ENCODE measurements at places on chromosomes 5 and 9. TPM values are rescaled to one million over a fixed set of nuclear protein-coding genes. Genes with fewer than 3 reads are reported as not detected.

DNA sequence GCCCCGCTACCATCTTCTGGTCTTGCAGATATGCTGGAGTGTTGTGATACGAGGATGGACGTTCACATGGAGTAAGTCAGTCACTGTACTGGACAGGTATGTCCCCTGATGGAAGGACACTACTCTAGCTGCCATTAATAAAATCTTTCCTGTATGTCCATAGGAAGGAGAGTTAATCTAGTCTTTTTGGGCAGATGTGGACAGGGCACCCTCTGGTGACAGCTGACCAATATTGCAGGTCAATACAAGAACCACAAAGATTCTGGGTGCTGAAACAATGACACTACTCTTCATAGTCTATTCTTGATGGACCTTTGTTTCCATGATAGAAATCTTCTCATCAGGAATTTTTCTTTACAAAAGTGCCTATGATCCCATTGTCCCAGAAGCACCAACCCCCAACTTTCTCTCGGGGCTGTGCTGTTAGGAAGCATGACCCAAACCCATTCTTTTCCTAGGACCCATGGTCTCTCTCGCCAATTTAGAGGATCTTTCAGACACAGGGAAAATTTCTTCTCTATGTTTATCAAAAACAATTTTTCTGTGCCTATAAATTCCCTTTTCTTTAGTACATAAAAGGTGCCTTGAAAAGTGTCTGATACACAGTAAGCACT is 376.9 kb downstream of the DTWD2 start:
- DNase-seq, result no peak

DNA sequence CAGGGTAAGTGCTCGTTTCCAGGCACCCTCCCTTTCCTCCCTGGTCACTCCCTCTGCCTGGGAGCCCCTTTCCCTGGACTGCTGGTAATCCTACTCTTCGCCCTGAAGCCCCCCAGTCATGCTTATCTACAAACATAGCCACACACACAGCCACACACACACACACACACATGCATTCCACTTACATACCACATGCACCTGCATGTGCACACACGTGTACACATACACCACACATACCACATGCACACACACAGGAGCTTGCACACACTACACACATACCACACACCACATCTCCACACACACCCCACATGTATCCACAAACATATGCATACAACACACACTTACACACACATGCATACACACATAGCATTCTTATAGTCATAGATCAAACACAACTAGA is 358.5 kb downstream of the GADD45G start:
- DNase-seq, result no peak

DNA sequence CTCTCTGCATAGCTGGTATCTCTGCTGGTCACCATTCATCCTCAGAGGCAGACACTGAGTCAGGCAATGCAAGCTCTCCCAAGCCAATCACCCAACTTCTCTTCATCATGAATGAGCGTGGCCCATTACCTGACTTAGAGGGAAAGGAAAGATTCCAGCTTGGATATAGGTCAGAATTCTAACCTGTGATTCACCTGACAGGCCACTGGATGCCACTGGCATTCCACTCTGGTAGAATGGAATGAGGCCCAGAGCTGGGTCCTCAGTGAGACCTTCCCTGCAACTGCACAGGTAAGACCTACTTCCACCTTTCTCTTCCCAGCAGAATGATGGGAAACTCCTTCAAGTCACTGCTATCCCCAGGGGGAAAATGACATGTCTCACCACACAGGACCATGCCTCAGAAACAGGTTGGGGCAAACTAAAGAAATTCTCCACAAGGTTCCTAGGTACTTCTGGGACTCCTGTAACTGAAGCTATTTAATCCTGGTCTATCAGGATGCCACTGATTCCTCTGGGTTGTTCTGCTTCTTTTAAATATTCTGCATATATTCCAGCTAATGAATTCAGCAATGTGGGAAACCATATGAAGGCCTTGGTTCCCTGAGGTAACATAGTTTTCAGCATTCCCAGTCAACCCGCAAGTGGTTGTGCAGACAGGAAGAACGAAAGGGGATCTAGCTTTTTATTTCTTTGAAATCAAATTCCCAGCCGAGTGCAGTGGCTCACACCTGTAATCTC is 62.0 kb downstream of the SUSD1 start:
- DNase-seq, result no peak

- DNase-seq, result no peak
Observed at GRCh38 chr9:130283539-130284248, 18.1 kb downstream of the HMCN2 start.

The BARX1 gene
- polyA plus RNA-seq, result not detected

Measured in heart left ventricle (tissue), 16 donors.